ENCODE measurements at places on chromosomes 12 and 14.

GRCh38 chr12:89156340-89156739 is 196.0 kb downstream of the DUSP6 start:
- no peak for DNase-seq

GRCh38 chr14:100022772-100023451 is 42.3 kb upstream of the EVL start:
- no peak for DNase-seq

- no peak for DNase-seq
These were observed 2.7 kb upstream of the ASB8 start for GRCh38 chr12:48160046-48160445.

- DNase-seq, result no peak
These were observed 24.4 kb downstream of the TUNAR start for GRCh38 chr14:95901054-95901453.

- no peak for DNase-seq
These were observed 60.8 kb upstream of the EVL start for GRCh38 chr14:100004392-100004791.

DNA sequence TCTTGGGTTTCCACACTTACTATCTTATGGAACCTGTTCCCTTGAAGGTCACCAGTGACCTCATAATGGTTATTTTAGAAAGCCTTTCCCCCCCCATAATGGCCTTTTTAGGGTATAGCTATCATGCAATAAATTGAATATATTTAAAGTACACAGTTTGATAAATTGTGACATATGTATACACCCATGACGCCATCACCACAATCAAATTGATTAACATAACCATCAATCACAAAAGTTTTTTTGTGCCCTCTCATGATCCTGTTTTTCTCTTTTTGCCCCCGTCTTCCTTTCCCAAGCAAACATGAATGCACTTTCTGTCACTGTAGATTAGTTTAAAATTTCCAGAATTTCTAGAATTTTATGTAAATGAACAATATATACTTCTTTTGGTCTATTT is 28.7 kb upstream of the OR4E1 start:
- no peak for DNase-seq

DNA sequence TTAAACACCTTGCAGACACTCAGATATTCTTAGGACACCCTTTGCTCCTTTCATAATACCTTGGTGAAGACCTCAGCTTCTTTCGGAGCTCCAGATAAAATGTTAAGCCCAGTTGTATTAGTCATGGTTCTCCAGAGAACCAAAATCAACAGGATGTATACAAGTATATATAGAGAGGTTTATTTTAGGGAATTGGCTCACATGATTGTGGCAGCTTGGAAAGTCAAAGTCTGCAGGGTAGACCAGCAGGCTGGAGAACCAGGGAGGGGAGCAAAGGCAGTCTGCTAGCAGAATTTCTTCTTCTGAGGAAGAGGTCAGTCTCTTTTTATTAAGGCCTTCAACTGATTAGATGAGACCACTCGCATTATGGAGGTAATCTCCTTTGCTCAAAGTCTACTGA is 6.9 kb upstream of the IGF1 start:
- DNase-seq, result no peak

- no peak for DNase-seq
These were observed 2.7 kb downstream of the ITGB7 start for GRCh38 chr12:53204351-53204750.

- DNase-seq, result no peak
These were observed 16.0 kb upstream of the SPATA7 start for GRCh38 chr14:88369496-88369895.

- no peak for DNase-seq
These were observed 74.9 kb downstream of the DIO2 start for GRCh38 chr14:80136358-80136757.

Measured in GM18507 (cell line).